ENCODE measurements at places on chromosomes 3 and 15.

- DNase-seq = no peak
Measured at GRCh38 chr3:172701751-172702150, 9.1 kb downstream of the NCEH1 start.

DNA sequence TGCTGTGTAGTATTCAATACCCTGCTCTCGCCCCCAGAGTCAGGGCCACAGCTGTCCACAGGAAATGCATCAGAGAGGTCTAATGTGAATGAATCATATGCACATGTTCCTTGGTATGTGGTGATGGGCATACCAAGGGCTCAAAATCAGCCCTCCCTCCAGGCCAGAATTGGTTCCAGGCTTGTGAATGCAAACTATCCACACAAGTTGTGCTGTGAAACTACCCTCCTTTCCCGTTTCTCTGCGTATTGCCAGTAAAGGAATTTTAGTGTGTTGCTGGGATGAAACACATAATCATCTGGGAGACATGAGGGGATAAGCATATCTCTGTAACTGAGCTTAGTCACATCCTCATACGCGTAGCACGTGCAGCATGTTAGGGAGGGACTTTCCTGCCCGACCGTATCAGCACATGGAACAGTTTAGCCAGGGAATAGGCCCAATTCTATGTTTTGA, 9.2 kb upstream of the MME start:
- peak; percentile 92 for DNase-seq

- DNase-seq = peak; percentile 76
Measured at GRCh38 chr15:99682455-99682854, 50.8 kb downstream of the LYSMD4 start.

- DNase-seq = no peak
Measured at GRCh38 chr3:87563712-87564111, 287.3 kb upstream of the POU1F1 start.

DNA sequence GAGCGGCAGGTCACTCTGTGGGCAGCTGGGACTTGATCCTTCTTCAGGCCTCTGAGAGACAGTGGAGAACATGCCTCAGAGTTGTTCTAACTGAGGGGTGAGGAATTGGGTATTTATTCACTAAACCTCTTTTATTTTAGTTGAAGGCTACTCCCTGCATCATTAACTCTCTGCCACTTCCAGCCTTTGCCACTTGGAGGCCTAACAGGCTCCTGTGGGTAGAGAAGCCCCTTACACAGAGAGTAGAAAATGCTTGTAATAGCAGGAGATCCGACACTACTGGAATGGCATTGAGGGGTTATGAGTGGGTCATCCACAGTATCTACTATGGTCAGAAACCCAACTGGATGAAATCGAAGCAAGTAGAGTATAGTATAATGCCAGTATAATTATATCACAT, 81.7 kb downstream of the RYR3 start:
- no peak for DNase-seq

GRCh38 chr15:32091505-32092380, 61.4 kb downstream of the CHRNA7 start:
- DNase-seq = no peak

DNA sequence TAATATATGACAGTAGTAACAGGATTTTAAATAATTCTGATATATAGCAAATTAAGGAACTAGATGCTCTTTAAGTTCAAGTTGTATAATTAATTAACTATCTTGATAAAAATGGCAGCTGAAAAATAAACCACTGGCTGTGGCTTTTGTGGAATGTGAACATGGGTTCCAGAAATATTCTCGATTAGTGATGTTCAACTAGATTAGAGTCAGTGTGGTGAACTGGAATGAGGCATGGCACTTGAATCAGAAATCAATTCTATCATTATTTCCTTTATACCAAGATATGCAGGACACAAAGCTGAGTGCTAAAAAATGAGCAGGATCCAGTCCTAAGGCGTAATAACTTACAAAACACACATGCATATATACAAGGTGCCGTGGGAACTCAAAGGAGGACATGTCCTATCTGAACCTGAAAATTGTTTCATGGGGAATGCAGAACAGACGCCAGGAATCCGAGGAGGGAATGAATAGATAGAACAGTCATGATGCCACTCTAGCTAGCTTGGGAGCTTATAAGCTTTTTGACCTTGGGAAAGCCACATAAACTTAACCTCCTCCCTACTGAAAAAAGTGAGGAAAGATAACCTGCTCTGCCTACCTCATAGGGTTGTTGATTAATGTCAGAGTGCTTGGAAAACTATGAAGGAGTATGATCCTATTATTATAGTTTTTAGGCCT, 402.4 kb downstream of the PLCL2 start:
- no peak for DNase-seq

DNA sequence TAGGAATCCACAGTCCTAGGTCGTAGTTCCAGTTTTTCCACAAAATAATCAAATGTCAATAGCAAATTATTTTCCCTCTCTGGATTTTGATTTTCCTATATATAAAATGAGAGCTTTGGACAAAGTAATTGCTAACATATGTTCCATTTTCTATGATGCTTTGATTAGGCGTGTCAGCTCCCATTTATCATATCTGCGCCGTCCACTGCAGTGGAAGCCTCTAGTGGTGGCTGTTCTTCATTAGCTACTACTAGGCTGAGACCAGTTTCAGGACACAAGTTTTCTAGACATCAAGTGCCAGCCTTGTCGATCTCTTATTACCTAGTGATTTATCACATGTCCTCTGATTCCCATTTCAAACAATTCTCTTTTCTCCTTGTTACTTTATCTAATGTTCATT, 271.5 kb downstream of the TUSC7 start:
- DNase-seq = no peak

- no peak for DNase-seq
Measured at GRCh38 chr3:12345584-12346494, 57.0 kb downstream of the PPARG start.

- no peak for DNase-seq
Measured at GRCh38 chr3:107523289-107523538, 452 bp downstream of the BBX start.

DNA sequence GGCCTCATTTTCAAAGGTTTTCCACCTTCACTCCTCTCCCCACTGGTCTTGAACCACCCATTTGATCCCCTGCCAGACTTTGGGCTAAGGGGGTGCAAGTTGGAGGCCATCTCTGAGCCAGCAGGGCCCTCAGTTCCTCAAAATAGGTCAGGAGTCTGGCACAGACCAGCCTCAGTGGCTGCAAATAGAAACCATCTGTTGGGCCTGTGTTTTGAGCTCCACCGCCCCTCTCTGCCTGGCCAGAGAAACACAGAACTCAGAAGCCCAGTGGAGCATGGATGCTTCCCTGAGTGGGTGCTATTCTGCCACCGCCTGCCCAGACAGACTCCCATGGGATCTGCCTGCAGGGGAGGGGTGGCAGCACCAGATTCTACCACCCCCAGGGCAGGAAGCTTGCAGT, 56.3 kb downstream of the CORO2B start:
- no peak for DNase-seq

GRCh38 chr3:112736805-112737566, 96.0 kb upstream of the CCDC80 start:
- DNase-seq = no peak

- no peak for DNase-seq
Measured at GRCh38 chr3:114361391-114361790, 67.6 kb downstream of the TIGIT start.

GRCh38 chr3:116449546-116450350, 4.5 kb upstream of the LSAMP start:
- DNase-seq = no peak

GRCh38 chr15:99076555-99077308, 28.1 kb upstream of the SYNM start:
- DNase-seq = peak; percentile 74

- DNase-seq = peak; percentile 22
Measured at GRCh38 chr3:49295489-49296058, 18.5 kb upstream of the C3orf62 start.
